Activated naive CD4-positive, alpha-beta T cell treated with anti-CD3 and anti-CD28 coated beads, Interleukin-2, amount 50 U/mL, for 16 hours (primary cell): ENCODE measurements at places on chromosomes 6 and 20.
A peak's percentile ranks its signal among the peaks of the same experiment; 100 is the strongest.

- DNase-seq: no peak
These were observed 20.0 kb upstream of the PXDC1 start for GRCh38 chr6:3771407-3772011.

DNA sequence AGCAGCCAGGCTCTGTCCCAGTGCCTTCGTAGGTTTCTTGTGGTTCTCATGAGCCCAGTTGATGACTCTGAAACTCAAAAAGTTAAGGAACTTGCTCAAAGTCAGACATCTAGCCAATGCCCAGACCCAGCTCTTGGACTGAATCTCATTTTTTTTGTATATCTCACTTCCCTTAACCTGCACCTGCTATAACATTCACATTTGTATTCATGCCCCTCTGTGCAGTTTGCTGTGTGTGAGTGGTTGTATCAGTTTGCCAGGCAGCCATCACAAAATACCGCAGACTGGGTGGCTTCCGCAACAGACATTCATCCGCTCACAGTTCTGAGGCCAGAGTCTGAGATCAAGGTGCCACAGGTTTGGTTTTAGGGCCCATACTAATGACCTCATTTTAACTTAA, 49.9 kb downstream of the IPCEF1 start:
- no peak for DNase-seq

DNA sequence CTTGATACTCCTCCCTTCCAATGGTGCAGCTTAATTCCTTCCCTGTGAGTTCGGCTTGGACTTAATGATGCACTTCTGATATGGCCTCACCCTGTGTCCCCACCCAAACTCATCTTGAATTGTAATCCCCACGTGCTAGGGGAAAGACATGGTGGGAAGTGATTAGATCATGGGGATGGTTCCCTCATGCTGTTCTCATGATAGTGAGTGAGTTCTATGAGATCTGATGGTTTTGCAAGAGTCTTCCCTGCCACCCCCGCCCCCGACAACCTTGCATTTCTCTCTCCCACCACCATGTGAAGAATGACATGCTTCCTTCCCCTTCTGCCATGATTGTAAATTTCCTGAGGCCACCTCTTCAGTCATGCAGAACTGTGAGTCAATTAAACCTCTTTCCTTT, 50.3 kb upstream of the HLA-G start:
- no peak for DNase-seq

DNA sequence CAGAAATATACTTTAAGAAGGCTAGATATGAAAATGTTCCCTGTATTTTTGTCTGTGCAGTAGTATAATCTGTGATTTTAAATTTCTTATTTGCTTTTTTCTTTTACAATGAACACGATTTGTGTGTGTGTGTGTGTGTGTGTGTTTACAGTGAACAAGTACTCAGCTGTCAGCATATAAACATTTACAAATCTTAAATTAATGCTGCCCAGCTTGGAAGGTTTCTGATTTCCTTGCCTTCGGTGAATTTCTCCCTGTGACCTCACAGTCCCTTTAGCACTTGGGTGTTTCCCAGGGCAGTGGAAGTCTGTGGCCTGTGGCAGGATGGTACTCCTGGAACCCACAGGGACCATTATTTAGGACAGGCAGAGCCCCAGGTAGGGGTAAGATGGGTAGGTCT, 37.6 kb downstream of the TXLNB start:
- DNase-seq: no peak

GRCh38 chr6:13428583-13429405, 58.6 kb downstream of the GFOD1 start:
- DNase-seq: no peak

- no peak for DNase-seq
These were observed 35.3 kb upstream of the SCRT2 start for GRCh38 chr20:710780-711450.

DNA sequence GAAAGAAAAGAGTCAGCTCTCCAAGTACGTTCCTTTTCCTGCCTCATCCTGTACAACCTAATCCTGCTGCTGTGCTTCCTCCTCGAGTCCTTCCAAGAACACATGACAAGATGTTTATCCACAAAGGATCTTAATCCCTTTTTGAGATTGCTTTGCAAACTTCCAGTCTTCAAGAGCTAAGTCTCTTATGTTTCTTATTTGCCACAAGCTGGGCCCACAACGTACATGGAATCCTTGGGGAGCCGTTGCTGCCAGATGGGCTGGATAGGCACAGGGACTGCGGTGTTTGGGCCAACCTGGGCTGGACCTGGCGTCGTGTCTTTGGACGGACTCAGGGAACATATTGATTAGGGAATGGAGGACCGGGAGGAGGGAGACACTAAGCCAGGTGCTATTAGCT, 79.7 kb upstream of the AFDN start:
- no peak for DNase-seq

DNA sequence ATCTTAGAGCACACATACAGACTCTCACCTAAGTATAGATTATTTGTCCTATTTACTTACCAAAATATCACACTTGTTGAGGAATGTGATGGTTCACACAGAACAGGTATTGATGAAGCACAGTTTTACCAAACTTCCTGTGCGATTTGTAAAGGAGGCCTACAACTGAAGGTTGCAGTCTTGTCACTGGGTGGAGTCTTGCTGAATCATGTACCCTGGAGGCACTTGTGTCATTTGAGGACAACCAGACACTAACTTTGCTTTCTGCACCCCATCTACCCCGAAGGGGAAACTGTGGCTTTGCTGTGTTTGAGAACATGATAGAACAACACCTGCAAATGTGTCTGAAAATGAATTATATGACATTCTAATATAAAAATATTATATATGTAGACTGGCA, 32.4 kb upstream of the HINT3 start:
- no peak for DNase-seq

- no peak for DNase-seq
These were observed 30.9 kb upstream of the ARMH2 start for GRCh38 chr6:24829657-24830056.

GRCh38 chr20:5674176-5674660, 76.0 kb upstream of the SHLD1 start:
- DNase-seq: peak; percentile 14

- peak; percentile 32 for DNase-seq
These were observed 103.1 kb upstream of the ESR1 start for GRCh38 chr6:151704383-151704782.

DNA sequence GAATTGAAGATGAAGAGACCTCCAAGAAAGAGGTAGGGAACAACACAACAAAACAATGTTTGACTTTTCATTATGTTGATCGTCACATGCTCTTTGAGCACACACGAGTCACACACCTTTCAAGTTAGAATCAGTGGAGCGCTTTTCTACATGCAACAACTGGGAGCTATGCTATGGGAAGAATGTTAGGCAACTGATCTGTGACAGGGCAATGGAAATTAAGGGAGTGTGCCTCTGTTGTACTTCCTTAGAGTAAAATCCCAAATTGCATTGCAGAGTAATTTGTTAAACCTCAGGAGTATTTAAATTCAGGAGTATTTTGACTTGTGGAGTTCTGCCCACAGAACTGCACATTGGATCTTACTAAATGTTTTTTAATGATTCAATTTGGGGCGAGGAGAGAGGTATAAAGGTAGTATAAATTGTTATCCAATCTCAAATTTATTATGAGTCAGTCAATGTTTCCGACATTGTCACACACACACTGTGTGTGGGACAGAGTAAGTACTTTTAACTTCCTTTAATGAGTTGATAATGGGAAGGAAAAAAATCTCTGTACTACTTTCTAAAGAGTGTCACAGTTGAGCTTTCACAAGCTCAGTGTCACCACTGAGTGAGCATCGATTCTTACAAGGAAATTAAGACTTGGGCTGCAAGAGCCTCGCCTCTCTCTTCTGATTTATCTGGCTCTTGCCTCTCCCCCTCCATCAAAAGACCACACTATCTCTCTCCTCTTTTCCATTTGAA, 10.7 kb downstream of the GNAS start:
- DNase-seq: no peak

- no peak for DNase-seq
These were observed 98.8 kb downstream of the HUS1B start for GRCh38 chr6:558089-558488.

DNA sequence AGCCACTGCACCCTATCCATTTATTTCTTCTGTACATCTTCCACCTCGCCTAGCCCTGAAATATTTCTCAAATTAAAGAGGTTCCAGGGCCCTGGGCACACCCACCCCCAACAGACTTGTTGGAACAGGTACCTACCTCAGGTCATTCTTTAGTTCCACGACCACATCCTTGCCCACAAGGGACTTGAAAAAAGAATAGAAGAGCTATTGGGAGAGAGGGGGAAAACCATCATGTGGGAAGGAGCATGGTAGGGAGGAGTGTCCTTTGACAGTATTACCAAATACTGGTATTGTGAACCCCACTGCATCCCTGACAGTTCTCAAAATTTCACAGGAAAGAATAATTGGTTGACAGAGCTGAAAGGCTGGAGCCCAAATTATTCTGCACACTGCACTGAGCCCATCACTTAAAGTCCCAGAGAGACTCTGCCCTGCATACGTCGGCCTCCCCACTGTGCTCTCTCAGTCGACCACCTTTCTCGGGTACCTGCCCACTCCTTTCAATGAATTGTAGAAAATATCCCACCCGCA, 762 bp downstream of the LSM2 start:
- no peak for DNase-seq
